ENCODE measurements at places on chromosomes 13 and 19. TPM values are rescaled to one million over a fixed set of nuclear protein-coding genes. Genes with fewer than 3 reads are reported as not detected.
A peak's percentile ranks its signal among the peaks of the same experiment; 100 is the strongest.

KLK3 gene
- 4.8 TPM for total RNA-seq

LRRC63 gene
- not detected for total RNA-seq

ADGRE2 gene
- 4.2 TPM for total RNA-seq

PPFIA3 gene
- total RNA-seq, result 19.6 TPM

PLIN4 gene
- total RNA-seq, result 2.8 TPM

TTC9B gene
- total RNA-seq, result 2.0 TPM

SWSAP1 gene
- total RNA-seq, result 3.4 TPM

LSM7 gene
- 111 TPM for total RNA-seq

PRSS57 gene
- not detected for total RNA-seq

ZNF490 gene
- total RNA-seq, result 8.6 TPM

- DNase-seq, result no peak
These were observed 16.4 kb upstream of the KCNN1 start for GRCh38 chr19:17950310-17951156.

GRCh38 chr13:101451641-101452040, 834 bp upstream of the ITGBL1 start:
- no peak for DNase-seq

DNA sequence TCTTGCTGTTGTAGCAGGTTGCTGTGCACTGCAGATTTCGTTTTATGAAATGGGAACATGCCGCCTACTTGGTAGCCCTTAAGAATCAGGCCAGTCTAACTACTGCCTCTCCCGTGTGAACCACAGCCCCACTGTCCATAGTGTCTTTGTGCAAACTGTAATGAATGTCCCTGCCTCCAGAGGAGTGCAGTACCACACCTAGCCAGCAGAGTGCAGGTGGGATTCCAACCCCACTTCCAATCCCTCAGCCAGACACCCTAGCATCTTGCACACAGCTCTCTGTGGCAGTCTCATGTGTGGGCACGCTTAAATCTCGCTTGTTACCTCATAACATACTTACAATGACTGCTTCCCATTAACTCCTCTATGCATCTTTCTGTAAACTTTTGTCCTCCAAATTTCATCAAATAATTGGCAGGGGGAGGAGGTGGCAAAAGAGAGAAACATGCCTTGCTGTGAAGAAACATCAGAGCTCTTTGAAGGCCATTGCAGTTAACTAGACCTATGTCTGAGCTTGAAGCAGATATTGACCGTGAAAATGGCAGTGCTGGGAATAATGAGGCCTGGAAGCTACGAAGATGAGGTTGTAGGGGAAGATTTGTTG, 47.2 kb downstream of the ZAR1L start:
- DNase-seq, result peak; percentile 66

DNA sequence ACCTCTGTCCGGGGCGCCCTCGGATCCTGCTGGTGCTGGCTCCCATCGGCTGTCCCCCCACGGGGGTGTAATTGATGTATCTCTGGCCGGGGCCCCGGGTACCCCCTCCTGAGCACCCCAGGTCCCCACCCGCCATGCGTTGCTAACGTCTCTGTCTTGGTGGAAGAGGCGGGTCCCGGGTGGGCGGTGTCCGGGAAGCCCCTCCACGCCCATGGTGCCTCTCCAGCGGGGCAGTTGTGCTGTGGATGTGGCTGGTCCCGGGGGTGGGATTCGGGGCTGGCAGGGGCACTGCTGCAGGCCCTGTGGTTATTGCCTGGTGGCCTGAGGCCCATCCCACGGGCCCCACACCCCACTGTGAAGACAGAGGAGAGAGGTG, 4.9 kb downstream of the DIRAS1 start:
- no peak for DNase-seq

GRCh38 chr19:36418287-36419001, at the start of gene ZFP82:
ZFP82 (minus strand) TSS chr19:36418644; CDS start chr19:36409789, 8,855 bp downstream.
- DNase-seq, result peak; percentile 78

DNA sequence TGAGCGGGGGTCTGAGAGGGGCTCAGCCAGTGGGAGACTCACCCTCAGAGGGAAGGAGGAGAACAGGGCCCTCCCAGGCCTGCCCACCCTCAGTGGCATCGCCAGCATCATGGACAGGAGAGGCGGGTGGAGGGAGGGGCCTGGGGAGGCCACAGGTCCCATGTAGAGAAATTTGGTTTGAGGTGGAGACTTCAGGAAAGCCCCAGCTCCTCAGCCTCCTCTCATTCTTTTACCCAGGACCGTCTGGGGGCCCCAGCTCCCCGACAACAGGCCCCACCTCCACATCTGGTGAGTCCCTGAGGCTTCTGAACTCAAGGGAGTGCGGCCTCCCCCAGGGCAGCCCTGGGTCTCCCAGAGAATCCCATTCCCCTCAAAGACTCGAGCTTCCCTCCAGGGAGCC, 3.1 kb downstream of the LILRB1 start:
- no peak for DNase-seq

DNA sequence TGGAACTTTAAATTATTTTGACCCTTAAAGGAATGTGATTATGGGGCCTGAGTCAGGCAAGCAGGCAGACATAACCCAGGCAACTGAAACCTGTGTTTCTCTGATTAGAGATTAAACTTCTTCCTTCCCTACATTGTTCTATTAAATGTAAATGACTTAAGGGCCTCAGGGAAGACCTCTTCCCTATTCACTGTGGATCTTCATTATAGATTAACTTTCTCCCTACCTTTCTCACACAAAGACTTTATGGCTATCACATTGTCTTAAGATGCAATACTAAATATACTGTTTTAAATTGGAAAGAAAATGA, 8.8 kb upstream of the METTL21C start:
- no peak for DNase-seq

- DNase-seq, result no peak
These were observed 1437.3 kb upstream of the MIR17HG start for GRCh38 chr13:89910166-89910565.

DNA sequence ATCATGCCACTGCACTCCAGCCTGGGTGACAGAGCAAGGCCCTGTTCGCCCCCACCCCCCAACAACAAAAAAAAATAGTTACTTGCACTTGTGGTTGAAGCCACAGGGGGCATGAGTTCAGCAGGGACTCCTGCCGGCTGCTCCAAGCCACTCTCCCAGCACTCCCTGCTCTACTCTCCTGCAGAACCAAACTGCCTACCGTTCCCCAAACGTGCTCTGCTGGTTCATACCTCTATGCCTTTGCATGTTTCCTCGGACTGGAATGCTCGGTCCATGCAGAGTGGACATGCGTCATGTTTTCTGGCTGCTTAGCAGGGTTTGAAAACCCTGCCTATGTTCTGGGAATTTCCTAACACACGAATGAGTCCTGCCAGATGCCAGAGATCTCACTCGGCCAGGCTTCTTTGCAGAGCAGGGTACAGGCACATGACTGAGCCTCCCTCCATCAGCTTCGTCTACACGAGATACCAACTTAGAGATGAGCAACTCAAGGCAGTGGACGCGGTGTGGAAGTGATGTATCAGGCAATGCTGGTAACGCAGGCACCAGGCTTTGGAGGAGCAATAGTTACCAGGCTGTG, 8.5 kb upstream of the SLC25A15 start:
- DNase-seq, result no peak

- DNase-seq, result no peak
These were observed 204.4 kb downstream of the LACC1 start for GRCh38 chr13:44084146-44084545.

GRCh38 chr13:65926750-65927171, 1303.4 kb downstream of the PCDH9 start:
- DNase-seq, result peak; percentile 36

DNA sequence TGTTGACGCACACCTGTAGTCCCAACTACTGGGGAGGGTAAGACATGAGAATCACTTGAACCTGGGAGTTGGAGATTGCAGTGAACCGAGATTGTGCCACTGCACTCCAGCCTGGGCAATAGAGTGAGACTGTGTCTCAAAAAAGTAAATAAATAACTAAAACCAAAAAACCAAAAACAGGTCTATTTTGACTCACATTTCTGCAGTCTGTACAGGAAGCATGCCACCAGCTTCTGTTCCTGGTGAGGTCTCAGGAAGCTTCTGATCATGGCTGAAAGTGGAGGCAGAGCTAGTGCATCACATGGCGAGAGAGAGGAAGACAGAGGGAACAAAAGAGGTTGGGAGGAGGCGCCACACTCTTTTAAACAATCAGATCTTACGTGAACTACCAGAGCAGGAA, 142.5 kb downstream of the ITGBL1 start:
- no peak for DNase-seq

DNA sequence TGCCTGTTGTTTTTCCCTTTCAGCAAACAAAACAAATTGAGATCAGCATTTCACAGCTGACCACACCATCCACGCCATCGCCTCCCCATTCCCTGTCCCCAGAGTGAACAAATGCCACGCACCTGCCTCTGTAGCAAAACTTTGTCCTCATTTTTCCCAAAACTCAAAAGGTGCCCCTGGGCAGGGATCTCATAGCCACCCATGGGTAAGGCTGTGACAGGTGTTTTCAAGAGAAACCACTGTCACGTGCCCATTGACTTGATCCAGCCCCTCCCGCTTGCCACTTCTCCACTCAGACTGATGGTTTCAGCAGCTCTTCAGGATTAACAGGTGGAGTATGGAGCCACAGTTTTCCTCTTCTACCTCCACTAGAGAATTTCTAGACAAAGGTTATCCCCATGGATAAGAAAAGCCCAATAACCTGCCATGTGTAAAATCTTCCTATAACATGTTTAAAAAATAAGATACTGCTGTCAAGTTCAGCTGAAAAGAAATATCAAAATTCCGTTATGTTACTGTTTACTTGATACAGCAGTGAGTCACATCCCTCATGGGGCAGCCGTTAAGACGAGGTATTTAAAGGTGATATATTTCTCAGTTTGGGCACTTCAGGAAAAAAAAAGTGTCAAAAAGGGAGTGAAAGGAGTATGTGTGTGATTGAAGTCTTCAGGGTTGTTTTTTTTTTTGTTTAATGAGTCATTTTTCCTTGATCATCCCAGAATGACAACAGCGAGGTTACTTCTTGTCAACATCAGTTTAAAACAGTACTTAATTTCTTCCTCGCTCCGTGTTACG, 63.5 kb upstream of the GPR183 start:
- no peak for DNase-seq

DNA sequence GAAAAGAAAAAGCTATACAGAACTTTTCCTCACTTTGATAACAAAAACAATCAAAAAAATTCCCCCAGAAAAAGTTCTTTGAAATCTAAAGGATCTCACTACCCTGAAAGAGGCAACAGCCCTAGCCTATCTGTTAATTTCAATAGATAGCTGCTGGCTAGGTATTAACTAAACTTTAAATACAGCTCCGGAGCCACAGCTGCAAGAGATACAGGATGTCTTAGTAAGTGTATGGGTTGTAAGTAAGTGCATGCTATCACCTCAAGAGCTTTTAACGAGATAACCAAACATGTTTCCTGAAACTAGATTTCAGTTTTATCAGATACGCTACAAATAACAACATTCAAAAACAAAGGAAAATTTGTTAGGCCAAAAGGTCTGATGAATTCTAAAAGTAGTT, 148.4 kb downstream of the KLF12 start:
- no peak for DNase-seq

DNA sequence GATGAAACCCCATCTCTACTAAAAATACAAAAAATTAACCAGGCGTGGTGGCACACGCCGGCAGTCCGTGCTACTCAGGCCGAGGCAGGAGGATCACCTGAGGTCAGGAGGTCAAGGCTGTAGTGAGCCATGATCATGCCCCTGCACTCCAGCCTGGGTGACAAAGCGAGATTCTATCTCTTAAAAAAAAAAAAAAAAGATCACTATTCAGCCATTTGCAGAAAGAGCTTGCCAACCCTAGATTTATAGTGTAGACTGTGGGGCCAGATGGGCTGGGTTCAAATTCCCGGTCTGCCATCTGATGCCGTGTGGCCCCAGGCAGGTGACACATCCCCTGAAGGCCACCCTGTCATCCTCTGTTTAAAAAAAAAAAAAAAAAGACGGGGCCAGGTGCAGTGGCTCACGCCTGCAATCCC, 28.9 kb downstream of the SMIM24 start:
- no peak for DNase-seq

DNA sequence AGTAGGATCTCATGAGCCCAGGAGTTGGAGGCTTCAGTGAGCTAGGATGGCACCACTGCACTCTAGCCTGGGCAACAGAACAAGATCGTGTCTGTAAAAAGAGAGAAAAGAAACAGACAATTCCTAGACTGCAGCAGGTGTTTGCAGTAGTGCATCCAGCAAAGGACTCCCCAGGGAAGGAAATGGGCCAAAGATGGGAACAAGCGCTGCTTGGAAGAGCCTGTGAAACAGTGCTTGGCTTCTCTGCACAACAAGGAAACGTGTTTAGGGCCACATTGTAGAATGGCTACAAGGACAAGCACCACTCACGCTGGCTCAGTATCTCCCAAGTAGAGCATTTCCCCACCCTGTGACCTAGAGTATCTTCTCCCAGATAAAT, 35.5 kb upstream of the LDLR start:
- no peak for DNase-seq

DNA sequence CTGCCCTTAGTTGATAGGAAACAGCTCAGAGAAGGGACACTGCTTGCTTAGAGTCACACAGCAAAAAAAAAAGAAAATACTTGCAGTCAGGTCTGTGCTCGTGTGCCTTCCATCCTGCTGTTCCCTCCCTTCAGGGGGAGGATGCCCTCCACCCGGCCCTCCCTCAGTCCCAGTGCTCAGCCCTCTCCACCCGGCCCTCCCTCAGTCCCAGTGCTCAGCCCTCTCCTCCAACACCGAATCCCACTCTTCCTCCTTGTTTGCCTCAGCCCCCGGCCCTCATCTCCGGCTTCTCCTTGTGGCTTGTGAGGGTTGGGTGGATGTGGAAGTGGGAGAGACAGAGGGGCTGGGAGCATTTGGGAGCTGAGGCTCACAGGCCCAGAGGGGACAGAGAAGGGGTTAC, 5.8 kb downstream of the TFPT start:
- peak; percentile 12 for DNase-seq

DNA sequence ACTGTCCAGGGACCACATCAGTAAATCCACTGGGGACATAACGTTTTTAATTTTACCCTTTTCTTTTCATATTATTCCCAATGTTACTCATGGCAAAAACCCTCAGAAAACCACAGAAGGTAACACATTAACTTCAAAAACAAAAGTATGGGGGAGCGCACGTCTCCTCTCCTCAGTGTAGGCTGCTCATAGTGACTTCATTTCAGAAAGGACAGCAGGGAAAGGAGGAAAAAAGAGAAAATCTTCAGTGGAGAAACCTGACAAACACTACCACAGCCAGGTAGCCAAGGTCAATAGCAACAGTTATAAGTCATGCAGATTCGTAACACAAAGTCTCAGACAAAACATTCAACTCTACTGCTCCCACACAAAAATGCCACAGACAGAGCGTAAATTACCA, 21.4 kb downstream of the DZIP1 start:
- no peak for DNase-seq

DNA sequence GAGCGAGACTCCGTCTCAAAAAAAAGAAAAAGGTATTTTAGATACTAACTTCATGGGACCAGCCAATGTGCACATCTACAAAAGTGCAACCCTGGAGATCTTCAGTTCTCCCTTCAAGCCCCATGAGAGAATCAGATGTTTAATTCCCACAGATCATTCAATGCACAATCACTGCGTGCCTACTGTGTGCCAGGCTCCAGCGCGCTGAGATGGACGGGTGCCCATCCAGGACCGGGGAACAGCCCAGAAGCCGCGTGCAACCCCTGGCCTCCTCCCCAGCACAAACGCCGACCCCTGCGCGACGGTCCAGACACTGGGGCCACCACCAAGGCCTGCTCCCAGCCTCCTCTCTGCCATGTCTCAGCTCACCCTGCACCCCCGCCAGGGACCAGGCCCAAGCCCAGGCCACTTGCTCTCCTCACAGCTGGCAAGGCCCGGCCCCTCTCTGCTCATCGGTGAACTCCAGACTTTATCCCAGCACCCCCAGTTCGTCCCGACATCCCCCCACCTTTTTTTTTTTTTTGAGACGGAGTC, 5.3 kb downstream of the BTBD2 start:
- DNase-seq, result no peak

Measured in mucosa of descending colon (tissue), 3 donors.